Stimulated activated CD8-positive, alpha-beta memory T cell treated with anti-CD3 and anti-CD28 coated beads, Interleukin-4, amount 100 ng/mL, for 24 hours (primary cell): ENCODE measurements at places on chromosomes 12 and 14.
A peak's percentile ranks its signal among the peaks of the same experiment; 100 is the strongest.

- no peak for DNase-seq
Measured at GRCh38 chr12:89081719-89082369, 270.5 kb downstream of the DUSP6 start.

DNA sequence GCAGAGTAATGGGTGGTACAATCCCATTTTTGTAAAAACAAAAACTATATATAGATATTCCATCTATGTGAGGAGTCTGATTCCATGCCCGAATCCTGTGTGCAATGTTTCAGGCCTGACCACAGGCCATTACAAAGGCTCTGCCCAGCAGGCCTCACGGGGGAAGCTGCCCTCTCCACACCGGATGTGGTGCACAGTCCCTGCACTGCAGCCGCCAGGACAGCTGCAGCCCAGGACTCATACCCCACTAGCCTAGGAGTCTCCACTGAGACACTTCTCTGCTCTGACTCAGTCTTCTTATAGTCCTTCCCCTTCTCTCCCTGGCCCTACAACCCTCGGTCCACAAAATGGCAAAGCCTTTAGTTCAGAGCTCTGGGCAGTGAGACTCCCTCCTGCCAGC, 190.4 kb downstream of the PPM1H start:
- no peak for DNase-seq

DNA sequence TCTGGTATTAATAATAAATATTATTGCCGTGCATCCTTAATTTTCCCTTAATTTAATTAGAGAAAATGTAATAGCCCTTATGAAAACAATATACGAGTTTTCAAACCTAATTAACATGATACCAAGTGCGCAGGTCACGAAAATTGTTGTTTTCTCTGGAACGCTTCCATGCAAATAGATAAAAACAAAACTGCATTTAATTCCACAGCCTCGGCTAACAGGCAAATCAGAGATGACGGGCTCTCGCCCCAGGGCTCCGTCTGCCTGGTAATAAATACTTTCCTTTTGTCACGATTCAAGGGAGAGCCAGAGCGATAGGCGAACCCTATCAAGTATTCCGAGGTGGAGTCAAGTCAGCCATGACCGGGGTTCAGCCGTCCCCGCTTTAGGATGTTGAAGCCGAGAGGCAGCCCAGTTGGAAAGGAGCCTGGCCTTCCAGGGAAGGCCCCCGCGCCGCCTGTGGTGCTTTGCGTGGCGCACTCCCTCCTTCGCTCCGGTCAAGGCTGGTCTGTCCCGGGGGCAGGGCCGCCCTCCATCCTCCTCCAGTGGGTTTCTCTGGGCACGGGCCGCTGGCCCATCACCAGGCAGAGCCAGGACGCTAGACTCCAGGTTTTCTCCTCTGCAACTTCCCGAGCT, 137.8 kb upstream of the GSC start:
- DNase-seq, result no peak

DNA sequence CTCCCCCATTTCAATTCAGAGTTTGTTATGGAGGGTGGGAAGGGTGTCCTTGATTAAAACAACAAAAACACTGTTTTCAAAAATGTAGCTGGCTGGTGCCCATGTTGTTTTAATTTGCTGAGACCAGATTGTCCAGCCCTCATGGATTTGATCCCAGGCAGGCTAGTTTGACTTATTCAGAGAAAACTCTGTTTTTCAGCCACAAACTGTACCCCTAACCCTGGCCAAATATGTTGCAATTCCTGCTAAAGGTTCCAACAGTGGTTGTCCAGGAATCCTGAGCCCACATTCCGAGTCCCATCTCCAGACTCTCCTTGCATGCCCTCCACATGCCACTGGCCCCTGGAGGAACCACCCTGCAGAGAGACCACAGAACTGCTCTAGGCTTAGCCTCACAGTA, 36.0 kb downstream of the MAP1LC3B2 start:
- no peak for DNase-seq

- peak; percentile 74 for DNase-seq
Measured at GRCh38 chr14:53152887-53153701, at the start of gene DDHD1. Gene DDHD1 (minus strand): TSS chr14:53153323. CDS start chr14:53153098, 225 bp downstream.

DNA sequence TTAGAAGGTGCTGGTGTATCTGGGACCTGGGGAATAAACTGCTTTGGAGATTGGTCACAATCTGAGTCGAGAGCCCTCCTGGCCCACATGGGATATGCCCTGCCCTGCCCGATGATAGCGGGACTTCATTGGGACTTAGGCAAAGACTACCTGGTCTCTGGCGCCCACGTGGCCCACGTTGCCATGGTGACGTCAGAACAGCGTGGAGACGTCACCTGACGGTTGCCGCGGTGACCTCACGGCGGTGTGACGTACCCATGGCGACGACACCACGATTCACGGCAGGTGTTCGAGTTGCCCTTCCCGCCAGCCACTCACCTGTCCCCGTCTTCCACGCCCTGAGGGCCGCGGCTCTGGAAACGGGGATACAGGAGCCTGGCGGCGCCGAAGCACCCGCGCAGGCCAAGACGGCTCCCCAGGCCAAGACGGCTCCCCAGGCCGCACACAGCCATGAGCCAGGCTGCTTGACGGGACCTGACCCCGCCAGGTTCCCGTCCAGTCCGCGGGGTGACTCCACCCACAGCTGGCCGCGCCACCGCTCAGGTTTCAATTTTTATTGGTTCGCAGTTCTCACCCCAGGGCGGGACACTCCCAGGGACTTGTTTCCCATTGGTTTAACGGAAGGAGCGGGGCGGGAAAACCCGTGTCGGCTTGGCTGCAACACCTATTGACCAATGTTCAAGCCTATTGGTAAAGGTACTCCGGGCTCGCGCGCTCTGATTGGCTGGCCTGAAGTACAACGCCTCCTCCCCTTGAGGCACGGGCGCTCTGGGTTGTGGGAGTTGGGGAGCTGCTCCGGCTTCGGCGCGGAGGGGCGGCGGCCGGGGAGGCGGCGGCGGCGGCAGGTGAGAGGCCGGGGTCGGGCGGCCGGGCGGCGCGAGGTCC, at the start of the genes MMAB and MVK:
MMAB (minus strand) TSS at position 476 of the 885 bp plus-strand sequence; CDS start at position 452, 24 bp downstream.
MVK (plus strand) TSS at position 766 of the 885 bp plus-strand sequence. CDS start 1,029 bp downstream, outside the sequence.
- peak; percentile 95 for DNase-seq

DNA sequence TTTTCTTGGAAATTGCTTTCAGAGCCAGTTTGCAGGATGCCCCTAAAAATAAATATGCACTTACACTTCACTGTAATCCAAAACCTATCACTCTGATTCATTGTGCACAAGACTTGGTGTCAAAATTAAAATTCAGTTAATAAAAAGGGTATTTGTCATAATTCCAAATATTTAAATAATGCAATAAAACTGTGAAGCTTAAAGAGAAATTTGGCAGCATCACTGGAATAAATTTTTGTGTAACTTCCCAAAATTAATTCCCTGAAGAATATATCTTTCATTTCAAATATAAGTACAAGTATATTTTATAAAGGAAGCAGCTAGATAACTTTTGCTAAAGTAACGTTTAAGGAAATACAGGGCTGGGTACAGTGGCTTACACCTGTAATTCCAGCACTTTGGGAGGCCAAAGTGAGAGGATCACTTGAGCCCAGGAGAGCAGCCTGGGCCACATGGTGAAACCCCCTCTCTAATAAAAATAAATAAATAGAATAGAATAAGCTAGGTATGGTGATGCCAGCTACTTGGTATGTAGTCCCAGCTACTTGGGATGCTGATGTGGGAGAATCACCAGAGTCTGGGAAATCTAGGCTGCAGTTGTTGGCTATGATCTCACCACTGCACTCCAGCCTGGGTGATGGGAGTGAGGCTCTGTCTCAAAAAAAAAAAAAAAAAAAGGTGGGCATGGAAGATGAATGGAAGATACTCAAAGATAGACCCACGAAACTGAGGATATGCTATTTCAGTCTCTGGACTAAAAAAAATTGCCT, 233.8 kb downstream of the FBXL14 start:
- DNase-seq, result no peak

GRCh38 chr12:111768159-111768895, 1.6 kb downstream of the ALDH2 start:
- no peak for DNase-seq

GRCh38 chr12:44497044-44497443, 379.1 kb downstream of the NELL2 start:
- no peak for DNase-seq

DNA sequence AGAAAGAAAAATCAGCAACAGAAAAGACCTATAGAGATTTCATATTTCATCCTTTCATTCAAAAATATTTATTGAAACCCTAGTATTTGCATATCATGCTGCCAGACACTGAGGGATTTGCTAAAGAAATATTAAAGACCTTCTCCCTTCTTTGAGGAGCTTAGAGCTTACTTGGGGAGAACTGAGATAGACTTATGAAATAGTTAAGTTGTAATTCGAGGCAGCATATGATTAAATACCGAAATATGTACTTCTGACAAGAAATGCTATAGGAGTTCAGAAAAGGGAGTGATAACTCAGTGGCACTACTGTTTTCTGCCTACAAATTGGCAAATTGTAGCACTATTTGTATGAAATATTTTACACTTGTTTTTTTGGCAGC, 59.1 kb downstream of the PLXNC1 start:
- no peak for DNase-seq

GRCh38 chr14:92241966-92242595, 80.9 kb upstream of the SLC24A4 start:
- DNase-seq, result no peak

DNA sequence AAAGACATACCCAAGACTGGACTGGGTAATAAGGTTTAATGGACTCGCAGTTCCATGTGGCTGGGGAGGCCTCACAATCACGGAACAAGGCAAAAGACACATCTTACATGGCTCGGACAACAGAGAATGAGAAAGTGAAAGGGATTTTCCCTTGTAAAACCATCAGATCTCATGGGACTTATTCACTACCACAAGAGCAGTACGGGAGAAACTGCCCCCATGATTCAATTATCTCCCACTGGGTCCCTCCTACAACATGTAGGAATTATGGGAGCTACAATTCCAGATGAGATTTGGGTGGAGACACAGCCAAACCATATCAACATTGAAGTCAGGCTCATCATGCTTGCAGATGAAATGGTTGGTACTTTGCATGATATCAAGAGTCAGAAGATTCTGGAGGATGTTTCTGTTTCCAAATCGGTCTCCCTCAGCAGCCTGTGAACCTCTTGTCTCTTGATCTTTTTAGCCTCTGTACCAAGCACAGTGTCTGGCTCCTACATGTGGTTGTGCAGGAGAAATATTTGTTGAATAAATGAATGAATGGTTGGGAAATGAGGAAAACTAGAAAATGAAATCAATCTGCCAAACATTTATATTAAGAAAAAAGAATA, 98.6 kb downstream of the VRK1 start:
- DNase-seq, result no peak

GRCh38 chr14:67963960-67964812, 144.6 kb downstream of the RAD51B start:
- DNase-seq, result no peak

- no peak for DNase-seq
Measured at GRCh38 chr12:14982562-14982961, 9.7 kb downstream of the PDE6H start.

GRCh38 chr12:1497161-1497560, 97.2 kb downstream of the FBXL14 start:
- DNase-seq, result no peak

DNA sequence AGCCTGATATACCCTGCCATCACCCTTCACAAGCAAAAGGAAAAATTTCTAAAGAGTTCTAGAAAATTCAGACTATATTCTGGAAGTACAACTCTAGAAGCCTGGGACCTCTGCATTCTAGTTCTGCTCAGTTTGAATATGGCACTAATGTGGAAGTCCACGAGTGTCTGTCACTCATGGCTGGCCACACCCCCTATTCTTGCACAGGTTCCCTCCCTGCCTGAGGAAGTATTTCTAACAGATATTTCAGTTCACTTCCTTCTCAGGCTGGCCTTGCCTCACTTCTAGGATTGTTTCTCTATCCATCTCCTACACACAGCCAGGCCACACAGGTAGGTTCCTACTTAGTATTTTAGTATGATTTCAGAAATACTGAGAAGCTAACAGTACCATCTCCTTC, 67.4 kb downstream of the PHLDA1 start:
- DNase-seq, result no peak

DNA sequence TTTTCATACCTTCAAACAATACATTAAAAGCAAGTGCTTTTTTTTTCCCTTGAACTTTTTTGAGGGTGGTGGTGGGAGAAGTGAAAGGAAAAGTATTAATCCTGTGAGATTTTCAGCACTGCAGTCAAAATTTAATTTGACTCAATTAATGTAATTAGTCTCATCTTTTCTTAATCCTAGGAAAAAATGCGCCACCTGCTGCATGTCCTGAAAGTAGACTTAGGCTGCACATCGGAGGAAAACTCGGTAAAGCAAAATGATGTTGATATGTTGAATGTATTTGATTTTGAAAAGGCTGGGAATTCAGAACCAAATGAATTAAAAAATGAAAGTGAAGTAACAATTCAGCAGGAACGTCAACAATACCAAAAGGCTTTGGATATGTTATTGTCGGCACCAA, 52.2 kb downstream of the SPATA7 start:
- DNase-seq, result no peak

- DNase-seq, result no peak
Measured at GRCh38 chr12:2222691-2223090, 169.9 kb downstream of the CACNA1C start.

- no peak for DNase-seq
Measured at GRCh38 chr12:121819212-121819949, 15.6 kb downstream of the SETD1B start.

- no peak for DNase-seq
Measured at GRCh38 chr14:105409364-105409763, 10.3 kb upstream of the MTA1 start.
